C1 segment of cervical spinal cord (tissue), 14 donors: ENCODE measurements at places on chromosomes 5 and 9.
A peak's percentile ranks its signal among the peaks of the same experiment; 100 is the strongest.

- DNase-seq = no peak
Measured at GRCh38 chr9:127985011-127985410, 4.2 kb upstream of the EEIG1 start.

GRCh38 chr9:32573821-32574220 is 862 bp upstream of the NDUFB6 start:
- no peak for DNase-seq

DNA sequence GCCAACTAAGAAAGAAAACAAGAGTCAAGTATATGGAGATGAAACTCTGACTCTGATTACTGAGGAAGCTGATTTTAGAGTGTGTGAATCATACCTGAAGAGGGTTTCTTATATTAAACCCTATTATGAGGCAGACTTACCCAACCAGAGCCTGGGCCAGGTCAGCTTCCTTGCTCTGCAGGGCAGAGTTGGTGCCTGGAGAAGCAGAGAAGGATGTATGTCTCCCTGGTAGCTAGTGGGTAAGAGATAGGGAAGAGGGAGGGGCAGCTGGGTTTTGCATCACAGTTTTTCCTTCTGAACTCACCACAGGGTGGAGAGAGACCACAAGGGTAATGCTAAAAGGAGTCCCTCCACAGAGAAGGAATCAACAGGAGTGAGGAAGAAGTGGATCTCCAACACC is 104.1 kb downstream of the CMYA5 start:
- no peak for DNase-seq

GRCh38 chr5:93995126-93995621 is 253.8 kb upstream of the POU5F2 start:
- DNase-seq = no peak

DNA sequence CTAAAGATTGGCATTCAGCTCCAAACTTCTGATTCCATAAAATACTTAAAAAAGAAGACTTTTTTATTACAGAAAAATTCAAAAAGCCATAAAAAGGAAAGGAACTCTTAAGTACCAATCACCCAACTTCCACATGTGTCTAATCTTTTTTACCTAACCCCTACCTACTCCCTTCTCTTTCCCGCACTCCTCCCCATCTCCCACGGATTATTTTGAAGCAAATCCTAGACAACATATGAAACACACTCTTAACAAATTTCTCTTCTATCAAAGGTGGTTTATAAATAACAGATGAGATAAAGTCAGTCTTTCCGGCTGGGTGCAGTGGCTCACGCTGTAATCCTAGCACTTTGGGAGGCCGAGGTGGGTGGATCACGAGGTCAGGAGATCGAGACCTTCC is 5.9 kb upstream of the DENND4C start:
- no peak for DNase-seq

DNA sequence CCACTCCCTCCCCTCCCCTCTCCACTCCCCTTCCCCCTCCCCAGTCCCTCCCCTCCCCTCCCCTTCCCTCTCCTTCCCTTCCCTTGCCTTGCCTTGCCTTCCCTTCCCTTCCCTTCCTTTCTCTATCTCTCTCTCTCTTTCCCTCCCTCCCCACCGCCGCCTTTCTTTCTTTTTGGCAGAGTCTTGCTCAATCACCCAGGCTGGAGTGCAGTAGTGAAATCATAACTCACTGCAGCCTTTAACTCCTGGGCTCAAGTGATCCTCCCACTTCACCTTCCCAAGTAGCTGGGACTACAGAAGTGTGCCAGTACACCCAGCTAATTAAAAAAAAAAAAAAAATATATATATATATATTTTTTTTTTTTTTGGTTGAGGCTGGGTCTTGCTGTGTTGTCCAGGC is 45.5 kb downstream of the IL31RA start:
- DNase-seq = no peak

DNA sequence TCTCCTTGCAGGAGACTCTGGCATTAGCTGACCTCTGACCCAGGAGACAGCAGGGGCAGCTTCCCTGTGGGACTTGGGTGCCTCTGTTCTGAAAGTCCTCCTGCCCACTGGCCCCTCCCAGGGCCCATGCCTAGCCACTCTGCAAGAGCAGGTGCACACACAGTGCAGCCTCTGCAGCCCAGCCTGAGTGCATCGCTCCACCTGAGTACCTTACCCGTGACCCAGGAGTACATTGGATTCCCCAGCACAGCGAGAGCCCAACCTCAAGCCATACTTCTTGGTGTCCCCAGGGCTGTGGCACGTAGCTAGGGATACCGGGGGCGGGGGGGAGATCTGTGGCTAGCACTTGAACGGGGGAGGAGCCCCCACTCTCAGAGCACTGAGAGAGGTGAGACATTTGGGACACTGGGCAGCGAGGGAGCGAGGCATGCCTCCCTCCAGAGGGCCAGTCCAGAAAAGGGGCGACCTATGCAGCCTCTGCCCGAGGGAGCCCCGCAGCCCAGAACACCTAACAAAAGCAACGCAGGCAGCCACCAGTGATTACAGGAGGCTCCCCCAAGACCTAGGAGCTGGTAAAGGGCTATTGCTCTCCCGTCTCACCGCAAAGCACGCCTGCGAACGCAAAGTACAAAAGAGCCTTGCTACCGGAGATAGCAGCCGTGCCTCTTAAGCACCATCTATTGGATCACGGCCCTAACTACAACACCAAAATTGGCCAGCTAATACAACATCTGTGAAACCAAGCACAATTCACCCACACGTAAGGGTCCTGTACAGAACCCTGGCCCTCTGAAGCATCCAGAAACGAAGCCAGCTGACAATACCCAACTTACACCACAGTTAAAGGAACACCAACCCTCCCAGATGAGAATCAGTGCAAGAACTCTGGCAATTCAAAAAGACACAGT is 826 bp upstream of the PRDM9 start:
- no peak for DNase-seq

GRCh38 chr9:110599468-110599867 is 19.9 kb upstream of the SVEP1 start:
- no peak for DNase-seq

- no peak for DNase-seq
Measured at GRCh38 chr9:132694144-132694543, 23.9 kb downstream of the GTF3C4 start.

DNA sequence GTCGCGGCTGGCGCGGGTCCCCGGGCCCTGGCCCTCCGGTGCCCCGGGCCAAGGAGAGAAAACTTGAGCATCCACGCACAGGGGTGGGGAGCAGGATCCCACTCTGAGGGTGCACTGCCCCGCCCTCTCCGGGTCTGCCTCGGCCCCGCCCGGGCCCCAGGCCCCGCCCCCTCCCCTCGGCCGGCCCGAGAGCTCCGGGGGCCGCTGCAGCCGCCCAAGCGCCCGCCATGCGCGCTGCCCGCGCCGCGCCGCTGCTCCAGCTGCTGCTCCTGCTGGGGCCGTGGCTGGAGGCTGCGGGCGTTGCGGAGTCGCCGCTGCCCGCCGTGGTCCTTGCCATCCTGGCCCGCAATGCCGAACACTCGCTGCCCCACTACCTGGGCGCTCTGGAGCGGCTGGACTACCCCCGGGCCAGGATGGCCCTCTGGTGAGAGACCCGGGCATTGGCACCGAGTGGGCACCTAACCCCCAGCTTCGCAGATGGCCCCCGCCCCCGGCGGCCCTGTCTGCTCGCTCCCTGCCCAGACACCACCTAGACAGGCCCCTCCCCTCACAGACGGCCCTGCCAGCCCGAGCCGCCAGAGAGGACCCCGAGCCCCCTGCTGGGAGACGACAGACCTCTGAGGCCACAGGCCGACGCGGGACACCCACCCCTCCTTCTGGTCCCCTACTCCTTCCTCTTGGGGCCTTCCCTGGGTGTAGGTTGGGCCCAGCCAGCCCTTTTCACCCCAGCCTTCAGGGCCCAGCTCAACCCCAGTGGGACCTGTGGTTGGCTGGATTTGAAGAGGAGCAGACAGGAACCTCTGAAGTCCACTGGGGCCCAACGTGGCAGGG is at the start of gene CERCAM:
TSS of gene CERCAM (plus strand) at position 207 of the 831 bp plus-strand sequence. CDS start at position 228, 21 bp downstream.
- DNase-seq = peak; percentile 57

DNA sequence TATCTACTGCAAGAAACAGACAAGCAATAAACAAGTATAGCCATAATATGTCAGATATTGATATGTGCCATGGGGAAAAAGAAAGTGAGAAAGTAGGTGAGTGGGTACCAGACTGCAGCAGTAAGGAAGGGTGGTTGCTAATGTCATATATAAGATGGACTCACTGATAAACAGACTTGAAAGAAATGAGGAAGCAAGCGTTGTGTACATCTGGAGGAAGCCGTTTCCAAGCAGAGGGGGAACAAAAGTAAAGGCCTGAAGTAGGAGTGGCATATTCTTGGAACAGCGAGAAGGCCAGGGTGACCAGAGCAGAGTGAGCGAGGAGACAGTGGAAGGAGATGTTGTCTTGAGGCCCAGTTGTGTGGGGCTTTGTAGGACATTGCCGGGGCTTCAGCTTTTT is 142.2 kb upstream of the MAP3K1 start:
- no peak for DNase-seq

DNA sequence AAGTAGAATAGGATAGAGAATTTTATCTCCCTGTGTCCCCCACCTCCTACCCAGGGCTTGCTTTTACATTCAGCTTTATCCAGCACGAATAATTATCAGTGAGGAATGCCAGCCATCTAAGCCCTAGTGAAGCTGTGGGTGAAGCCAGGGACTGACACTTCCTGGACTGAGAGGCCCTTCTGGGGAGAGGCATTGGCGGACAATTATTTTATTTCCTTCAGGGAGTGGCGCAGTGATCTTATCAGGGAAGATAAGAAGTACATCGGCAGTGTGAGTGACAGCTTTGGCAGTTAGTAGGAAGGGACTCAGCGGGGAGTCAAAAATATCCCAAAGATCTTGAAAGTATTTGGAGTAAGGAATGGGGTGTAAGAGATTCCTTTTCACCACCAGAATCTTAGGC is 34.9 kb upstream of the RPS23 start:
- no peak for DNase-seq

GRCh38 chr5:83493644-83494043 is 22.1 kb downstream of the VCAN start:
- no peak for DNase-seq

GRCh38 chr5:1524481-1524798 is 680 bp upstream of the LPCAT1 start:
- DNase-seq = no peak

GRCh38 chr5:52822437-52822836 is 34.7 kb downstream of the ITGA1 start:
- DNase-seq = no peak

DNA sequence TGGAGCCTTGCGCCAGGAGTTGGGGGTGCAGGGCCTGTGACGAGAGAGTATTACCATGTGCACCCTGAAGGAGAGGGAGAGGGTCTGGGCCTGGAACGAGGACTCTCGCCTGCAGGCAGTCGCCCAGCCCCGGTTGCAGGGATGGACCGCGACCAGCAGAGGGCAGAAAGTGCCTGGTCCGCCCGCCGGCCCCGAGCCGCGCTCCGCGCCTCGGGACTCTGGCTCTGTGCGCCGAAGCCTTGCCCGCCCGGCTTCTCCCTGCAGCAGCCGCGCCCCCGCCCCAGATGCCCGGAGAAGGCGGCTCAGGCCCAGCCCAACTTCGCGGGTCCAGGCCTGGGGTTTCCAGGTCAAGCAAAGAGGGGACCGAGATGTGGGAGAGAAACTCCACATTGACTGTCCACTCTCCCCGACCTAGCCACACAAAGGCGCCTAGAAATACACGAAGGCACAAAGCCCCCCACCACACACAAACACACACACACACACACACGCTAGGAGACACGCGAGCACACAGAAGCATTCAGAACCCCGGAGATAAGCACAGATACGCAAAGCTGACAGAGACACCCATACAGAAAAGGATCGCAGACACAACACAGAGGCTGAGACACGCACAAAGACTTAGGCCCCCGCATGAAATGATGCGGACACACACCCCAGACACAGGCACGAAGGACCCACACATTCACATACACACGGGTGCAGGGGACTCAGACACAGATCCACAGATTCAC is 2.0 kb upstream of the LMX1B start:
- no peak for DNase-seq

- DNase-seq = no peak
Measured at GRCh38 chr9:137989999-137990715, 112.6 kb downstream of the CACNA1B start.

GRCh38 chr5:180690562-180690961 is 41.2 kb upstream of the FLT4 start:
- no peak for DNase-seq

DNA sequence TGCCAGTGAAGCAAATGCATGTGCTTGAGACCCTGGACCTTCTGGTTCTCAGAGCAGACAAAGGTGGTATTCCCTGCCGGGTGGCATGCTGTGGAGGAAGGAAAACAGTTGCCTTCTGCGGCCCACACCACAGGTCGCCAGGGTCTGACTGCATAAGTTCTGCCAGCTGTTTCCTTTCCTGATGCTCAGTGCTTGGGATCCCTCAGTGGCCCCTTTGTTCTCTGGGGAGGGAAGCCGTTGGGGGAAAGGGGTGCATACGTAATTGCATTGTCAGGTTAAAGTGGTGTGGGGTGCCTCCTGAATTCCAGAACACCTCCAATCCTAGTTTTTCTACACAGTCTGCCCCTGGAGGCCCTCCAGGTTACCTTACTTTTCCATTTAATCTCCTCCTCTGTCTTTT is 43.1 kb upstream of the SLC2A8 start:
- DNase-seq = no peak

DNA sequence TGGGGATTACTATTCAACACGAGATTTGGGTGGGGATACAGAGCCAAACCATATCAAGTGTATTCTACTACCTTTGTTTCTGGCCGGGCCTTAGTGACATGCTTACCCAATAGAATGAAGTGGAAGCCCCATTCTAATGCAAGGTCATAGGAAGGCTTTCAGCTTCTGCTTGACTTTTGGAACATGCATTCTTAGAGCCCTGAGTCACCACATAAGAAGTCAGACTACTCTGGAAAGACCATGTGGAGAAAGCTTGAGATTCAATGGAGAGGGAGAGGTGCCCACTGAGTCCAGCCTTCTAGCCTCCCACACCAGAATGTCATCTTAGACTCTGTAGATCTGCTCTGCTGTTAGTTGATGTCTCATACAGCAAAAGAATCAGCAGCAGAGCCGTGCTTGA is 155.7 kb upstream of the FBN2 start:
- DNase-seq = no peak

GRCh38 chr5:64299805-64300204 is 134.2 kb downstream of the RNF180 start:
- no peak for DNase-seq
